Right atrium auricular region (tissue), 2 donors: ENCODE measurements at places on chromosomes 6 and 20. TPM values are rescaled to one million over a fixed set of nuclear protein-coding genes. Genes with fewer than 3 reads are reported as not detected.

- no peak for DNase-seq
Observed at GRCh38 chr6:37551002-37551401, 51.3 kb upstream of the CCDC167 start.

- no peak for DNase-seq
Observed at GRCh38 chr20:46581391-46581790, 30.9 kb upstream of the OCSTAMP start.

DNA sequence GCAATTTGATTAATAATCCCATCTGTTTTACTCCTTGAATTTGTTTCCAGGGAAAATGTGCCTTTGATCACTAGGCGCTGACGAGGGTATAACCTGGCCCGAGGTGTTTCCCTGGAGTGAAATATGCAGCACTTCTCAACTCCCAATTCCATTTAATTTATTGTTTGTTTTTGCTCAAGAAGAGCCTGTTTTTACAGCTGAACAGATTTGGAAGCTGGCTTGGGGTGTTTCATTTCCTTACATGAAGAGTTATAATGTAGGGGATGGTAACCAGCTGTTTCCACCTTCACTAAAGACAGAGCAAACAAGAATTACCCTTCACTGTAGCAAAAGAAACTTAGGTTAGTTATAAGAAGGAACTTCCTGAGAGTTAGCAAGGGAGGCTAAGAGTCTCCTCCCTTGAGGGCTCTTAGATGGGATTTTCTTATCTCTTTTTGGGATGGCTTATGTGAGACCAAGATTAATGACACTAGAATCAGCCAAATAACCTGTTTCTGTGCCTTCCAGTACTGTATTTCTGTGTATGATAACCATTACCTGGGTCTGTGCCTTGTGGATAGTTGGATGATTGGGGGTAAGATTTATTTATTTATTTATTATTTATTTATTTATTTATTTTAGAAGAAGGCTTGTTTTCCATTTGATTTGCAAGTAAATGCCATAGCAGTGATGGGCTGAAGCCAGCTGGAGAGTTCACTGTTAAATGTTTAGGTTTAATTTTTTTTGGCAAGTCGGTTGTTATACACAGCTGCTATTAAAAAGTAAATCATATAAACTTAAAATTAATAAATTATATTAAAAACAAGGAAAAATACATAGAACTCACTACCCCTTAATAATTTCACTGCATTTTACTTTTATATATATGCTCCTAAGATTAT, 162.2 kb upstream of the BMP2 start:
- no peak for DNase-seq

DNA sequence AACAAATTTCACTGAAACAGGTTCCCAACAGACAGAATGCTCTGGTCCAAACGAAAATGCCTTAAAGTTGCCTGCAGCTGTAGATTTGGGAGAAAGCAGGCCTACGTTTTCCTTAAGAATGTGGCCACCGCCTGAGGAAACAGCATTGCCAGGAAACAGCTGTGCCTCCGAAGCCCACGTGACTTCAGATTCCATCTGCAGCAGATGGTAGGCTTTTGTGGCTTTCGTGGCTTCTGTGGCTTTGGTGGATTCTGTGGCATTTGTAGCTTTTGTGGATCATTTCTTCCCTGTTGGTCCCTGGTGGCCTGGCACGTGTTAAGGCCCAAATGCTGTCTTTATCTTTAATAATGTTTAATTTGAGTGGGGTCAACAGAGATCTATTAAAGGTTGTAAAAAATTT, 222.9 kb downstream of the TTLL2 start:
- no peak for DNase-seq

LY6G6F gene
- not detected for total RNA-seq

FAM50B gene
- 10.0 TPM for total RNA-seq

RNF144B gene
- 8.1 TPM for total RNA-seq

ESR1 gene
- total RNA-seq, result 0.47 TPM
